ENCODE measurements at places on chromosomes 3 and 15. TPM values are rescaled to one million over a fixed set of nuclear protein-coding genes. Genes with fewer than 3 reads are reported as not detected.

Gene CLDN18
- total RNA-seq = not detected

- DNase-seq = no peak
Measured at GRCh38 chr3:94787066-94787465, 724.2 kb downstream of the NSUN3 start.

- no peak for DNase-seq
Measured at GRCh38 chr15:49877117-49877872, 241.7 kb downstream of the ATP8B4 start.

- DNase-seq = no peak
Measured at GRCh38 chr3:66165660-66166059, 55.1 kb upstream of the SLC25A26 start.

Gene WDR93
- 1.5 TPM for total RNA-seq

- peak; percentile 12 for DNase-seq
Measured at GRCh38 chr3:56042326-56042951, 425.8 kb downstream of the ERC2 start.

Gene FBXO40
- not detected for total RNA-seq

DNA sequence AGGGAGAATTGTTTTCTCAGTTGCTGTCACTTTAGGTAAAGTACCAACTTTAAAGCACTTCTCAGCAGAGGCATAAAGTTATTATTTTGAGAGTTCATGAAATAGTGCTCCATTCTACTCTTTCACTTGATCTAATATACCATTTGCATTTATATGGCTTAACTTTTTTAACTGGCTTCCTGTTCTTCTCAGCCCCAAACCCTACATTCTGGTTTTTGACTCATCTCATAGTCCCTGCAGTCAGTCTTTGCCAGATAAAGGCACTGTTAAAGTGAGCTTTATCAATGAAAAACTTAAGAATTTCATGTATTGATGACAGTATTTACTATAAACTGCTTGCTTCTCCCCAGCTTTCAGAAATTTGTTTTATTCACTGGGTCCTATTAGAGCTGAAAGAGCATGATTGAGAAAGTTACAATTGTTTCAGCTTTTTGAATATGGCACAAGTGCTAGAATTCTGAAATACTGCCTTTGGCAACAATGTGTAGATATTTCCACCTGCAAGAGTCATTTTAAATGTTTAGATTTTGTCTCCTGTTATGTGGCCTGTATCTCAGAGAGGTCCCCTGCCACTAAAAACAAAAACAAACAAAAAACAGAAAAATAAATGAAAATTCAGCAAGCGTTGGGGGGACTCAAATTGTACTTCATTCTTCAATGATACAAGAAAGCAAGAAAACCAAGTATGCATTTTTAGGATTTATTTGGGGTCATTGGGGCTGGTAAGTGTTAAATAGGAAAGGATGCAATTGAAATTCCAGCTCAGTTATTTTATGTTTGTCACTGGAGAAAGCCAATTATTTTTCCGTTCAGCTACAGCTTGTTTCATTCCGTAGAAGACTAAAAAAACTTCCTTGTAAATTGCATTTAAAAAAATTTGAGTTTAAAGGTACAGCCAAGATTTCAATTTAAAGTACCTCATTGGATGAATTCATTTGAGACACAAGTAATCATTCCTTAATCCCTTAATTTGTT, 28.6 kb downstream of the TGFBR2 start:
- DNase-seq = no peak

Measured in Caki2 (cell line).